Eye (tissue), 1 donor: ENCODE measurements at places on chromosomes 4 and X.

DNA sequence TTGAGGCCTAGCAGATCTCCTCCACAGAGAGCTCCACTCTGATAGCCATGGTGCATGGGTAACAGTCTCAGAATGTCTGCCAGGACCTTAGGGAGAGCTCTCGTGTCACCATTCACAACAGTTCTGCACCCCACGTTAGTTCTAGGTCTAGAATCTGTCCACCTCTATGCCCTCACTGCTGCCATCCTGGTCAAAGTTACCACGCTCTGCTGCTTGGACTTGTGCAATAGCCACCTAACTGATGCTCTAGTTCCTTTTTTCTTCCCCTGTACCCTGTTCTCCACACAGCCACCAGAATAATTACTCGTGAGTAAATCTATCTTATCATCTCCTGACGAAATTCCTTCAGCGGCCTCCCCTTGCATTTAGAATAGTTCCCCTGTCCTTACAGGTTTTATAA lies 268.8 kb upstream of the GATB start:
- DNase-seq = no peak

DNA sequence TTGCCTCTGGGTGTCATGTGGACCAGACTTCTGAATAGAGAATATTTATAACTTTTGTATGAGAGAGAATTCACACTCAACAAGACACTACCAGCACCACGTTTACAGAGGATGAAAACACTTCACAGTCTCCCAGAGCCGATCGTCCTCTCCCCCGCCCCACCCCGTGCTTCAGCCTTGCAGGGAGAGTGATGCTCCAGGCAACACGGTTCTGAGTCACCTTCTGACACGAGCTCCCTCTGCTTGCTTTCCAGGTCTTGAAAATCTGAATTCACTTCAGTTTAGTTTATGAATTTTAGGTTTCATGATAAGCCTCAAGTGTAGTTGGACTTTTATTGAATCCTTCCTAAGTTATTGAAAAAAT lies 59.8 kb downstream of the CPLX1 start:
- DNase-seq = no peak

GRCh38 chr4:3046162-3046561 lies 28.2 kb downstream of the HTT-AS start:
- no peak for DNase-seq

DNA sequence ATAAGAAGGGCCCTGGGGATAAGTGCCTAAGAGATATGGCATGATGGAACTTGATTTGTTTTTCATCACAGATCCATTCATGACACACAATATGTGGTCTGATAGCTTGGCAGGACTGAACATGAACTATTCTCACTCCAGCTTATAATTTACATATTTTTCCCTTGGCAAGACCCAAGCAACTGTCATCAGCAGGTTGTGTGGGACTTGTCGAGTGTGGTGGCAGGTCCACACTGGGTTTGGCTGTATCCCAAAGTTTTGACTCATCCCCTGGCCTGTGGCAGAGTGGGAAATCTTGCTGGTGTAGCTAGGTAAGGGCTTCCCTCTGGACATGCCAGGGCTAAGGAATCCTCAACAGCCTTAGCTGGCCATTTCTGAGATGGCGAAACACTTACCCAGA lies 81.0 kb upstream of the STIM2 start:
- peak; percentile 24 for DNase-seq

DNA sequence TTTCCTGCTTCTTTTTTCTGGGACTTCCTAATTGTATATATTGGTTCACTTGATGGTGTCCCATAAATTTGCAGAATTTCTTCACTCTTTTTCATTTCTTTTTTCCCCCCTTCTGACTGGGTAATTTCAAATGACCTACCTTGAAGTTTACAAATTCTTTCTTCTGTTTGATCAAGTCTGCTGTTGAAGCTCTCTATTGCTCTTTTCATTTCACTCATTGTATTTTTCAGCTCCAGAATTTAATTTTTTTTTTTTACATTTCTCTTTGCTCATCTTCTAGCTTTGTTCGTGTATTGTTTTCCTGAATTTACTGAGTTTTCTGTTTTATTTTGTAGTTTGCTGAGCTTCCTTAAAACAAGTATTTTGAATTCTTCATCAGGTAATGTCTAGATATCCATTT lies 61.7 kb upstream of the SRD5A3 start:
- DNase-seq = no peak

- no peak for DNase-seq
Observed at GRCh38 chr4:168357941-168358340, 39.4 kb upstream of the DDX60 start.

GRCh38 chr4:186861317-186861716 lies 137.7 kb upstream of the FAT1 start:
- DNase-seq = no peak

DNA sequence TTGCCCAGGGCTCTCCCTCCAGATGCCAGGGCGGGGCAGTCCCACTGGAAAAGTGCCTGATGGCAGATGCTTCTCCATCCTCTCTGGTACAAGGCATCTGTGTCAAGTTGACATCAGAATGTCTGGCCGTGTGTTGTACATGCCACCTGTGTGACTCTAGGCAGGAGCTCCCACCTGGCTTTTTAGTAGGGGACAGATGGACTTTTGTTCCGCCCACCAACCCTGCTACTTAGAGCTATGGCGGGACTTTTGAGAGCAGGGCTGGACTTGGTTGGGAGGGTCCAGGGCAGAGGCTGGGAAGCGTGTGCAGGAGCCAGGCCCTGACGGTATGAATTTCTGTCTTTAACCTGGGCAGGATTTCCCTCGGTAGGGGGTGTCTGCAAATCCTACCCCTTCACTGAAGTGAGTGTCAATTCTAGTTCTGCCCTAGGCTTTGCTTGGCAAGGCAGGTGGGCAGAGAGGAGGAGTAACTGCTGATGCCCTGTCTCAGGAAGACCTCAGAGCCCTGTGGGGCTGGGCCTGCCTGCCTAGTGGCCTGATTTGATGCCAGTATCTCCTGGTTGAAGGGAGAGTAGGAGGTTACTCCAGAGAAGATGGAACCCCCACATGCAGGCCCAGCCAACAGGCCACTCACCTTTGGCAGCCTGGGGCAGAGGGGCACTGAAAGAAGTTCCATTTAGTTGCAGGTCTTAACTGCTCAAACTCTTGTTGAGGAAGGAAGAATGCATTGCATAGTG lies 99.1 kb downstream of the PJA1 start:
- no peak for DNase-seq

GRCh38 chrX:18951032-18951431 lies 32.9 kb downstream of the PHKA2 start:
- no peak for DNase-seq

DNA sequence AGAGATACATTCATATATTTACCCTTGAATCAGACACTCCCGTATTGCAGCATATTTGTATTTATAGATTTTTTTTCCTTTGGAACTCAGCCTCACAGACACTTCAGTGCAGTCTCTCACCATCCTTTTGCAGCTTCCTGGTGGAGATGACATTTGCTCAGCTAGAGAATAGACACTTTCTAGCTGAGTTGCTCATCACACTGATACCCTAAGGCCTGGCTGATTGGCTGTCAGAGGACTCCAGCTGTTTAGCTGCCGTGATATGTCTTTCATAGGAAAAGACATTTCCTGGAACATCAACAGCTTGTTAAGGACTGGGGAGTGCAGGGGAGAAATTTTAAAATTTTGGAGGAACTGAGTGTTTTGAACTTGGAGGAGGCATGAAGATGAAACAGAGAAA lies 429.6 kb downstream of the SMARCA1 start:
- no peak for DNase-seq

DNA sequence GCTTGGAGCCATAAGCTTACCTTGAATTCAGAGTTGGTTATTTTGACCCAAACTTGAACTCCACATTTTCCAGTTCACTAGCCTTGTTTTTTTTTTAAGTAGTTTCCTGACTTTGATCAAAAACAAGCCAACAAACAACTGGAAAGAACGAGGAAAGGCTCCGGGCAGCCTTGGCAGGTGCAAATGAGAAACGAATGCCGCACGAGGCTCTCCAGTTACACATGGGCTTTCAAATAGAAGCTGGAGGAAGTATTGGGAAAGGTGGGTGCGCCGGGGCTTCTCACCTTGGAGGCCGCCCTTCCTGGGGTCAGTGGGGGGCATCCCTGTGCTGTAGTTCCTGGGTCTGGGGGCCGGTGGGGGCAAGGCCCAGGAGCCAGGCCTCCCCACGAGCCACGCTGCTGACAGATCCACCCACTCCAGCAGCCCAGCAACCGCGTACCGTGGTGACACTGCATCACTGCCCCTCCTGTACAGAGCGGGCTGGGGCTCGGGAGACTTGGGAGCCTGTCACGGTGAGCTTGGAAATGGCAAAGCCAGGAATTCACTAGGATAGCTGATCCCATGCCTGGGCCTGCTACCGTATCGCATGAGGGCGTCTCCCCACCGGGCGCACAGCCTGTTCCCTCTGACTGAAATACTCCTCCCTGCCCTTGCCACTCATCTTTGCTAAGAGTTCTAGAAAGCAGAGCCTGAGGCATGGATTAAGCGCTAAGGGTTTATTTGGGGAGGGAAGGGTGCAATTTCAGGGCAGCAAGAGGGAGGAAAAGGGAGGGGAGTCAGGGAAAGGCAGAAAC lies 50.9 kb upstream of the ADRA2C start:
- DNase-seq = peak; percentile 54

DNA sequence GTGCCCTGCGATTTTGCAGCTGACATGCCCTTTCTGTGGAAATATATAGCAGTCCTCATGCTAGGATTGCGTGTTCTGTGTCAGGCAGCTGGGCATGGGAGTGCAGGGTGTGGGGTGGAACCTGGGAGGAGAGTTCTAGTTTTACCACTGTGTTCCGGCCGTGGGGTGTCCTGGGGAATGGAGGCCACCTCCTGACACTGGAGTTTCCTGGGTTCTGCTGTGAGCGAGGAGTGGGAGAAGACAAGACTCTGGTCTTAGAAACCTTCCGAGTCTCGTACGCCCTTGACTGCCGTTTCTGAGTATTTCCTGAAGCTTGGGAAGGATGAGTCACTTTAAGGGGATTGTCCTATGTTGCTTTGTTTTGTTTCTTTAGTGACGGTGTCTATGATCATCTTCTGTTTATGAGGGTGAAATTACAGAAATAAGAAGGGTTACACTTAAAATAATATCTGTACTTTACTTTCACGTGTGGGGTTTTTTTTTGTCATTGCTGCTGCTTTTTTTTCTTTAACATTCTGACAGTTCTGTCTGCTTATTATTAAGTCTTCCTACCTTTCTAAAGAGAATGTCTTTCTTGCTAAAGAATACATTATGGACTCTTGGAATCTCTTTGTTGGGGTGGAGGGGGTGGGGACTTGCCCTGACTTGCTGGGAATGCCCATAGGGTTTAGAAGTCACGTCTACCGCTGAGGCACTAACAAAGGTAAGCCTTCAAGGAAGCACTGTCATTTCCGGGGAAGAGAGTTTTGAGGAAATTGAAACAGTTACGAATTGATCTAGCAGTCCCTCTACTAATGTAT lies 19.1 kb downstream of the CD99 start:
- no peak for DNase-seq

- DNase-seq = no peak
Observed at GRCh38 chrX:18897611-18898010, 86.3 kb downstream of the PHKA2 start.

- DNase-seq = no peak
Observed at GRCh38 chr4:88623097-88623496, 30.8 kb downstream of the HERC3 start.

DNA sequence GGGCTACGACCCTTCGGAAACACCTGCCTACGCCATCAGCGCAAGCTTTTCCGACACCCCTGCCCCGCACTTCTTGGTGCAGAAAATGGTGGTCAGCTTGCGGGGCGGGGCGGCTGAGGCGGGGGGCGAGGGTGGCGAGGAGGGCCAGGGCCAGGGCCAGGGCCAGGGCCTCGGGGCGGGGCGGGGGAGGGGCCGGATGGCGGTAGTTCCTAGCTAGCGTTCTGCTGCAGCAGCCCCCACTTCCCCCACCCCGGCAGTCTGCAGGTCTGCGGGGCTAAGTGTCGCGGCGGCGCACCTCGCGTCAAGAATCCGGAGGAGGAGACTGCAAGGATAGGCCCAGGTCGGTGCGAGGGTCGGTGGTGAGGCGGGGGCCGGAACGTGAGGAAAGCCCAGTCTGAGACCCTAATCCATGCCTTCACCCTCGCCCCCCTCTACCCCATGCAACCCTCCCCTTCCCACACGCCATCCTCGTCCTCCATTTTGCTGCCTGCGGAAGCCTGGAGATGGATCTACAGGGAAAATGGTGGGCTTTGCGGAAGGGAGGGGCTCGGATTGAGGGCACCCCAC lies 600 bp downstream of the BEX4 start:
- DNase-seq = peak; percentile 75

- no peak for DNase-seq
Observed at GRCh38 chrX:150310881-150311280, 52.2 kb upstream of the MAMLD1 start.

DNA sequence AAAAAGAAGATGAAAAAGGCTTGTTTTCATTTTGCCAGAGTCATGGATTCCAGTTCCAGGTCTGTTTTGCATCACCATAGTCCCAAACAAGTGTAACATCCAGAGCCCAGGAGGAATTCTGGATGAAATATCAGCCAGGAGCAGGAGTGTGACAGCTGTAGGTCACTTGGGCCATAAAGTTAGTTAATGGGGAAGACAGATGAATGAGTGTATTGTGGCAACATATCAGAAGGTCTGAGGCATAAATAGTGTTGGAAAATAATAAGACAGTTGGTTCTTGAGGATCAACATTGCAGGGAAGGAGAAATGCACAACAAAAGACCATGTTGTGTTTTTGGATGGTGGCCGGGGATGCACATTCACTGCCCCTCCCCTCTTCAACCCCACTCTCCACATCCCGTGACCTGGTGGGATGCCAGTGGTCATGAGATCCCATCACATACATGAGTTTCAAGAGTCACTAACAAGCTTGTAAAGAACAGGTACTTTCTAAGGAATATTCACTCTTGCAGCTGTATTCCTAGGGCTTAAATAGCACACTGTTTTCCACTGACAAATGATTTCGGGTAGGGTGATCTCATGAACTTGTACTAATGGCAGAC lies 83.1 kb upstream of the IGFBP7 start:
- DNase-seq = no peak

- DNase-seq = no peak
Observed at GRCh38 chrX:12579311-12579710, 211.9 kb upstream of the PRPS2 start.

DNA sequence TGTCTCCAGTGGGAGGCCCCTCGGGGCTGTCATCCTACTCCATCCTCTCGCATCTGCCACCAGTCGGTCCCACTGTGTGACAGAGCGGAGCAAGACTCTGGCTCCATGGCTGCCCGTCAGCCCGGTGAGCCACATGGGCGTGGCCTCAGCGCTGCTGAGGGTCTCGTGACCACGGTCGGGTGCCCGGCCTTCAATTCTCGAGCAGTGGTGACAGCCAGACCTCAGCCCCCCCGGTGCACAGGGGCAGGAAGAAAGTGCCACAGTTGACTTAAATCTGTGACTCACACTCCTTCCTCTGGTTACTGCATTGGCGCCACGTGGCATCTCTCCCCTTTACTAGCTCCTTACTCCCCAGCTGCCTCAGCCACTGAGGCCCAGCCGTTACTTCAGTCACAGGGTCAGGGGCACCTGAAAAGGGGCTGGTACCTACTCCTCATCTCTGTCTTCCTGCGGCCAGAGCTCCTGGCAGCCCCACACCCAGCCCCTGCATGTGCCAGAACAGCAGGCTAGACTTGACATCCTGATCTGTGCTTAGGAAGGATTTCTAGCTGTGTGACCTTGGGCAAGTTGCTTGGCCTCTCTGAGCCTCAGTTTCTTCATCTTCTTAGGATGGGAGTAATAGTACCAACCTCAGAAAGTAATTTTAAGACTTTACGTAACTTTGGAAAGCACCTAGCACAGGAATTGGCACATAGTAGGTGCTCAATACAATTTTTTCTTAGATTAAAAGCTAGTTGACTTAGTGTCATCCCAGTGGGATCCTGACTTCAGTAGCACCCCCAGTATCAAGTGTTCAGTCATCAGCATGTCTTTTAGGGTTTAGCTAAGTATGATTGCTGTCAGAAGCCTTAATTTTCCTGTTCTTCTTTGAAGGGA lies 66.1 kb downstream of the TNIP2 start:
- no peak for DNase-seq

- DNase-seq = no peak
Observed at GRCh38 chrX:148672517-148672916, 172.1 kb downstream of the AFF2 start.
